ENCODE measurements at places on chromosomes 4 and X. TPM values are rescaled to one million over a fixed set of nuclear protein-coding genes. Genes with fewer than 3 reads are reported as not detected.

The ARAP2 gene
- total RNA-seq, result 19.3 TPM

The DCAF8L2 gene
- not detected for total RNA-seq

The MAGEA9B gene
- total RNA-seq, result not detected

The CETN2 gene
- 19.0 TPM for total RNA-seq

GRCh38 chrX:42772874-42773273 is 5.1 kb downstream of the PPP1R2C start:
- H3K27ac ChIP-seq, result no peak overlapping the region
- no peaks in the 10 kb centered on the region for H3K36me3 ChIP-seq
- H3K27me3 ChIP-seq, result no peaks in the 10 kb centered on the region
- H3K4me3 ChIP-seq, result no peak overlapping the region
- DNase-seq, result no peak

GRCh38 chrX:97402903-97403302 is 519.2 kb downstream of the RPA4 start:
- no peaks in the 10 kb centered on the region for H3K4me1 ChIP-seq
- H3K27me3 ChIP-seq, result no peaks in the 10 kb centered on the region
- no peak overlapping the region for H3K4me3 ChIP-seq
- H3K27ac ChIP-seq, result no peak overlapping the region
- no peak for DNase-seq

- H3K36me3 ChIP-seq, result no peaks in the 10 kb centered on the region
- H3K4me3 ChIP-seq, result no peak overlapping the region
- no peak overlapping the region for H3K27ac ChIP-seq
- H3K4me1 ChIP-seq, result no peaks in the 10 kb centered on the region
Observed at GRCh38 chr4:100106982-100107381, 83.3 kb downstream of the DDIT4L start.

DNA sequence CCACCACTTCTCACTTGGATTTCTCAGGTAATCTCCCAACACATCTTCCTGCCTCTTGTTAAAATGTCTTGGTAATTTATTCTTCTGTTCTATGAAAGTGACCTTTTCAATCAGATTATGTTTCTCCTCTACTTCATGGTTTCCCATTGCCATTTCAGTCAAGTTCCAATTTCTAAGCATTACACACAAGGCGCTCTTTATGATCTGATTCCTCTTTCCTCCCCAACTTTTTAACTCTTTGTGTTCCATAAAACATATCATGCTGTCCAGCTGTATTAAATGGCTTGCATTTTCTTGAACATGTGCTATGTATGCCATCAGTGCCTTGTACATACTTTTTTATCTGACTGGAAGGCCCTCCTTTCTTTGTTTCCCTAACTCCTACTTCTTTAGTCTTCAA is 13.1 kb upstream of the ART3 start:
- H3K4me1 ChIP-seq, result no peaks in the 10 kb centered on the region
- H3K36me3 ChIP-seq, result no peaks in the 10 kb centered on the region
- no peak overlapping the region for H3K4me3 ChIP-seq
- H3K27ac ChIP-seq, result no peak overlapping the region
